ENCODE measurements at places on chromosomes 13 and 19.
A peak's percentile ranks its signal among the peaks of the same experiment; 100 is the strongest.

GRCh38 chr13:94333131-94333820 is 146.2 kb downstream of the DCT start:
- DNase-seq, result no peak

- no peak for DNase-seq
These were observed 12.8 kb upstream of the MAP2K2 start for GRCh38 chr19:4136680-4137088.

DNA sequence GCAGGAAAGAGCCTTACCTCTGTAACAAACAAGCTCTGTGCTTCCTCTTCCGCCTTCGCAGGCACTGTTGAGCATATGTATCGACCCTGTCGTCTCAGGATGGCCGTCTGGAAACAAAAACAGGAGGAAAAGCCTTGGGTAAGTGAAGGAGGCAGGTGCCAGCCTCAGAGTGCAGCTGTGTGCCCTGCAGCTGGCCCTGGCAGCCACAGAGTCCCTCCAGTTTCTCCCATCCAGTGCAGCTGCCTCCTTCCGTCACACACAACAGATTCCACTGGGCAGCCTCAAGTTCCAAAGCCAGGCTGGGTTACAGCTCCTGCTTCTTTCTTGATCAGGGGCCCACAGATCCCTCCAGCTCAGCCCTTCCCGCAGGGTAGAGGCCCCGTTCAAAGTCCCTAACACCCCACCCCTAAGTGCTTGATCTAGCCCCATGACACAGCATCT is 47.7 kb downstream of the DOCK9 start:
- no peak for DNase-seq

- no peak for DNase-seq
These were observed 25.1 kb downstream of the SIPA1L3 start for GRCh38 chr19:37931881-37932655.

DNA sequence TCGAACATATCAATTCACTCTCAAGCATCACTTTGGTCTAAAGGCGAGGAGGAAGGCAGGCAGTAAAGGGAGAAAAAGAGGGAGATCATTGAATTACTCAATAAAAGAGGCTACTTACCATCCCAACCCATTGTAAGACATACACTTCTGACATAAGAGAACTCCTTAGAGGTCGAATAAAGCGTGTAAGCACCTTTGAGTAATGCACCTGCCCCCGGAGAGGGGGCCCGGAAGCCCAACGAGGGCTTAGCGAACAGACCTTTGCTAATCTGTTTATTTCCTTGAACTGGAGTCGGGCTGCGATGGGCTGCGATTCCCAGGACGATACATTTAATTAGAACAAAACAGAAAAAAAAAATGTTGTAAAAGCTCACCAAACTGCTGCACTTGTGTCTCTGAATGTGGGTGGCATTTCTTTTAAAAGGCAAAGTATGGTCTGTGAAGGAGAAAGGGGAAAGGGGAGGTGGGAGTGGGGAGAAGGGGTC is 3.0 kb downstream of the ZC3H4 start:
- no peak for DNase-seq

GRCh38 chr19:48681127-48681470 is 8.3 kb upstream of the NTN5 start:
- DNase-seq, result no peak

GRCh38 chr13:32610538-32610937 is 24.3 kb downstream of the PDS5B start:
- no peak for DNase-seq

GRCh38 chr13:103618151-103618550 is 551.9 kb upstream of the SLC10A2 start:
- DNase-seq, result no peak

GRCh38 chr19:2453431-2454025 is 3.2 kb downstream of the LMNB2 start:
- no peak for DNase-seq

GRCh38 chr13:110965038-110965754 is 50.3 kb upstream of the ANKRD10 start:
- no peak for DNase-seq

- DNase-seq, result no peak
These were observed 6.5 kb downstream of the NKPD1 start for GRCh38 chr19:45154064-45154827.

- no peak for DNase-seq
These were observed 1.3 kb downstream of the CCDC8 start for GRCh38 chr19:46411925-46412649.

DNA sequence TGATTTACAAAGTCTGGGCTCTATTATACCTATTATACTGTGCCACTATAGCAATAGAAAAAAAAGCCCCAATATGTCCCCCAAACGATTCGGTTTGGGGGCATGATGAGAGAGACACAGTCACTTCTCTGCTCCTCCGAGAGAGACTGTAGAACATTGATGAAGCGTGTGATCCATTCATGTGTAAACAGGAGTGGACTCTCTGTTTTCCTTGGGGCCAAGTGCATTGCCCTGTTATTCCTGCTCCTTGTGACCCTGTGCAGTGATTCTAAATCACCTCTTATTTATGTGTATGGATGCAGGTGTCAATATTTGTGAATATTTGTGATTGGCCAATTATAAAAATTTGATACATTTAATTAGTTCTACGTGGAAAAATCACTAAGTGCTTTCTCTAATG is 17.0 kb downstream of the F10 start:
- DNase-seq, result no peak

- DNase-seq, result no peak
These were observed 55.5 kb downstream of the EDNRB start for GRCh38 chr13:77863144-77863543.

DNA sequence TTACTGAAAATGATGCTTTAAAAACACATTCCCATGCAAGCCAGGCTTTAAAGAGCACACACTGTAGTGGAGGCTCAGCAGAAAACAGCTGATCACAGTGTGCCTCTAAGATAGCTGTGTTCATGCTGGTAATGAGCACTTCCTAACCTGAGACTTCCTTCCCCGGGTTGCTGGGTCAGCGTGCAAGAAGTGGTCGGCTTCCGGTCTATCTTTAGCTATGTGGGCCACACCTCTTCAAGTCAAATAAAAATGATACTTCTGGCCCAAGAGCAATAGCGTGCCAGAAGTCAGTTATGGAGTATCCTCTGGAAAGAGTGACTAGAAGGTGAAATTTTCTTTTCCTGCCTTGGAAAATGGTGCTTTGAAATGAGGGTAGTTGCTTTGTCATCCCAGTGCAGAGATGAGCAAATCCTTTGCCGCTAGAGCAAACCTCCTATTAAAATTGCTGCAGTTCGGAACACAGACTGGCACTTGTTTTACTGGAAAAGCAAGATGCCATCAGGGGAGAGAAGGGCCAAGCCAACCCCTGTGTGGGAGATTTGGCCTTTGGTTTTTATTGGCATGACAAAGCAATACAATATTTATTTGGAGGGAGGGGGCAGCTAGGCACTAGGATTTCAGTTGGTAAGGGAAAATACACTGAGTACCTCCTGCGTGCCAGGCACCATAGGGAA is 64.2 kb downstream of the ARHGAP35 start:
- no peak for DNase-seq

- DNase-seq, result no peak
These were observed 2.9 kb downstream of the FOSB start for GRCh38 chr19:45470762-45471081.

DNA sequence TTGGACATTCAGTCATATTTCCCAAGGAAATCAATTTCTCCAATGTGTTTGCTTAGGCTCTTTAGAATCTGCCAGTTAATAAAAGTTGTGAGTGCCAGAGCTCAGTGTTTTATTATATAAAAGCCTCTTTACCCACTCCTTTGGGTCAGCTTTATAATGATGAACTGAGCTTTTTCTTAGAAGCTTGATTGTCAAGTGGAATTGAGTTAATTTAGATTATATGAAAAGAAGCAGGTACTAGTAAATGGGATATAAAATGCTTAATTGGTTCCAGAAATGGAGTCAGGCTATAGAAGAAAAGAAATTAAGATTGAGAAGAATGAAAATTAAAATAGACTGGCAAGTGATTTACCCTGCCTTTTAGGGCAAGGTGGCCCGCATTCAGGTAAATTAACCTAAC is 363.2 kb downstream of the SLITRK6 start:
- DNase-seq, result no peak

DNA sequence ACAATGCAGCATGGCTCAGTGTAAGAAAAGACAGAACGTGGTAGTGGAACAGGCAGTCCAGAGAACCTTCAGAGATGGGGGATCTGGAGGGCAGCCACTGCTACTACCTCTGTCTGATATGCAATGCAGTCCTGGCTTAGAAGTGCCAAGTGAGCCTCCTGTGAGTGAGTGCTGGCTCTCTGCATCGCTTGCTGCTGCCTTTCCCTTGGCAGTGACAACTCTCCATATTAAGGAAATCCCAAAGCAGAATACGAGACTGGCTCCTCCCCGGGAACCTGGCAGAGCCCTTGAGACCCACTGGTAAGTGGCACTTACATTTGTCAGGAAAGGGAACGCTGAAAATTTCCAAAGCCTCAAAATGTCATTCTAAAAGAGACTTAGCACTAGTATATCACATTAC is 7.5 kb downstream of the DOCK9 start:
- no peak for DNase-seq

DNA sequence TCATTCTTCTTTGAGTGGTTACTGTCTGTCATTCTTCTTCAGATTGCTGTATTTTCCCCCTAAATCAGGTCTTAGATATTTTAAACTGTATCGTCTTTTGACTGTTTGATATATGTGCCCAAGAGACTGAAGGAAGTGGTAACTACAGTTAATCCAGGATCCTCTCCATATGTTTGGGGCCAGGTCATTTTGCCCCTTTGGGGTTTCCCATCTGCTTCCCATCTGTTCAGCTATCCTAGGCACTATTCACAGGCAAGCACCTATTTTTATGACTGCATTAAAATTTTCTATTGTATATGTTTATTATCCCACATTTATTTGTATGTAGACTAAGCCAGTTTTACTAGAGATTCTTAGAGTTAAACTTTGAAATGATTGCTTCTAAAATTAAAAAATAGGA is 244.2 kb downstream of the PCCA start:
- DNase-seq, result peak; percentile 82

DNA sequence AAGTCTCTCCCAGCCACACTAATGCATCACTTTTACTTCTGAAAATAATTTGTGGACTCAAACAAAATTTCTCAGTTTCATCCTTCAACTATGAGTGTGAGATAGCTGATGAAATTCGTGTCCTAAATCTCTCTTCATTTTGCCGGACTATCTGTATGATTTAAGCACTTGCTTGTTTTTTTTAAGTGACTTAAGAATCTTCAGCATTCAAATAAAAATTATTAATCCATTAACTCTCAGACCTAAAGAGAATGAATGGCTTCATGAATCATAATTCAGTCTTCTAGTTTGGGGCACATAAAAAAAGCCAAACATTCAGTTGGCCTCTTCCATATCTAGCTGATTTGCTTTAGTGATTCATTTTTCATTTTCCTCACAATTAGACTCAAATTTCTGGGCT is 579.5 kb downstream of the DCT start:
- DNase-seq, result no peak

DNA sequence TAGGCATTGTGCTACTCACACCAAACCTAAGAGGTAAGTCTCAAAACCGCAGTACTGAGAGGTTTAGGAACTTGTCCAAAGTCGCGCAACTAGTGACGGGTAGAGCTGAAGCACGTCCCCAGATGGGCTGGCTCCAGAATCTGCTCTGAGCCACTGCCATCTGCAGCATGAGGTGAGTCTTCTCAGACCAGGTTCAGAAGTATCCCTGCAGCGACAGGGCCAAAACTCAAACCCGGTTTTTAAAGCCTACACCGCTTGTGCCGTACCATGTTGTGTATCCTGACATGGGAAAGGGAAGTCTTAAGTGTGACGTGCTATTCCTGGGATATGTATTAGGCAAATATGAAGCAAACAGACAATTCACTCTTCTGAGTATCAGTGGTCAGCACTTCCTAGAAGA is 45.1 kb downstream of the ATP7B start:
- no peak for DNase-seq

- no peak for DNase-seq
These were observed 103.3 kb downstream of the ZNF557 start for GRCh38 chr19:7172794-7173193.

DNA sequence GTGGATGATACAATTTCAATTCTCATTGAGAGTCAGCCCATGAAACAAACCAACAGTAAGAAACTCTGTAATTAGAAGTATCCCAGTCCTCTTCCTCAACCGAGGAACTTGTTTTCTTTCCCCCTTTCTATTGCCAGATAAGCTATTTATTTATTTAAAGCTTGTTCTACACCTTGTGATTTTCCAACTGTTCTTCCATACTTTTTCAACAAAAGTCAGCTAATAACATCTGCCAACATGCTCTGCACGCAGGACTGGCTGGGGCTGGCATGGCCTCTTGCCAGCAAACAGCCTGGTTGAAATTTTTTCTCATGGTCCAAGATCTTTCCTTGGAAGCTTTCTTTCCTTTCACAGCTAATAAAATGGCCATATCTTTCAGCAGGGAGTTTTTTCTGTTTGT is 2.9 kb upstream of the IRS2 start:
- no peak for DNase-seq

GRCh38 chr19:39065928-39066327 is 18.2 kb upstream of the ACP7 start:
- no peak for DNase-seq

Data from NCI-H524 treated with DMSO at 0.1 percent for 48 hours (cell line).